Stimulated activated effector memory CD8-positive, alpha-beta T cell treated with anti-CD3 and anti-CD28 coated beads, Interleukin-12 subunit alpha, Interleukin-12 subunit beta, amount 100 ng/mL, for 72 hours (primary cell): ENCODE measurements at places on chromosomes 2 and 18.
A peak's percentile ranks its signal among the peaks of the same experiment; 100 is the strongest.

GRCh38 chr2:110149330-110150220, 34.0 kb upstream of the MALL start:
- DNase-seq, result no peak

DNA sequence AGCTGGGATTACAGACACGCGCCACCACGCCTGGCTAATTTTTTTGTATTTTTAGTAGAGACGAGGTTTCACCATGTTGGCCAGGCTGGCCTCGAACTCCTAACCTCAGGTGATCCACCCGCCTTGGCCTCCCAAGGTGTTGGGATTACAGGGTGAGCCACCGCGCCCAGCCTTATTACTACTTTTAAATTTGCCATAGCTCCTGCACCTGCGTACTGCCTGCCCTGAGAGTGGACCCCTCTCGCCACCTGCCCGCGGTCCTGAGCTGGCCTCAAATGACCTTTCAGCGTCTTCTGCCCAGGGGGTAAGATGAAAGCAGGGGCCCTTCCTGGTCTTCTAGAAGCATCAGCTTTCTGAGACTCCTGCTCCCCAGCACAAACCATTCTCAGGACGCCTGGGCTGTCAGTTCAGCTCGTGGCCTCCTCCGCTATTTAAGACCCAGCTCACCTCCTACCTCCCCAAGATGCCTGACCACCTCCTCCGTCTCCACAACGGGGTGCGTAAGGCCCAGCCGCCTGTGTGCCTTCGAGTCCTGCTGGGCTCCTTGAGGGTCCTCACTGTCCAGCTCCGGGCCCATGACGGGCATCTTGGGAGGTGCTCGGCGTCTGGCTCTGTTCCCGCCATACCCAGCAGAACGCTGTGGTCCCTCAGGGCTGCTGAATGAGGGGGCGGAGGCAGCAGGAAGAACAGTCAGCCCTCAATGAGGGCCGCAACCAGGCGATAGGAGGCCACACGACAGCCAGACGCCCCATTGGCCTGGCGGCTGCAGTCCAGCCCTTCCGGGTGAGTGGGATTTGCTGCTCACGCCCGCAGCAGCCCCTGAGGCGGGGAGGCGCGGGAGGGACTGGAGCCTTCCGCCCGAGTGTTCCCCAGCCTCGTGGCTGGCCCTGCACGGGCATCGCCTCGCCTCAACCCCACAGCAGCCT, 266.6 kb downstream of the TFCP2L1 start:
- DNase-seq, result peak; percentile 36

GRCh38 chr2:140891614-140892212, 1239.1 kb downstream of the LRP1B start:
- no peak for DNase-seq

- no peak for DNase-seq
Measured at GRCh38 chr2:168460571-168460970, 4.5 kb downstream of the CERS6 start.

- no peak for DNase-seq
Measured at GRCh38 chr2:224157655-224158054, 118.6 kb upstream of the SERPINE2 start.

DNA sequence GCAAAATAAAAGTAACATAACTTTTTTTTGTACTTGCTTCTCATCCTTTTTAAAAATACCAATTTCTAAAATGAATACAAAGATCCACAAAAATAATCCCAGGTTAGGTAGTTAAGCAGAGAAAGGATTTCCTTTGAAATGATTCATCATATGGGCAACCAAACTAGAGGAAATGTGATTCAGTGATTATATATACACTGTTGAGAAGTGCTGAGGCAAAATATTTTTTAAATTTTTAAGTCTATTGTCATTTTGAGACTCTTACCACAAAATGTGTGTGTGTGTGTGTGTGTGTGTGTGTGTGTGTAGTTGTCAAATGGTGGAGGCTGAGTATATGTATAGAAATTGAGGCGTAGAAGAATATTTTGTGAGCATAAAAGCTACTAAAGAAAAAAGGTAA, 1075.3 kb downstream of the LRP1B start:
- DNase-seq, result no peak

- DNase-seq, result no peak
Measured at GRCh38 chr2:113981404-113982134, 91.7 kb downstream of the ACTR3 start.

GRCh38 chr2:225097035-225097434, 54.8 kb upstream of the DOCK10 start:
- DNase-seq, result no peak

- no peak for DNase-seq
Measured at GRCh38 chr2:212328136-212328535, 210.5 kb downstream of the ERBB4 start.

DNA sequence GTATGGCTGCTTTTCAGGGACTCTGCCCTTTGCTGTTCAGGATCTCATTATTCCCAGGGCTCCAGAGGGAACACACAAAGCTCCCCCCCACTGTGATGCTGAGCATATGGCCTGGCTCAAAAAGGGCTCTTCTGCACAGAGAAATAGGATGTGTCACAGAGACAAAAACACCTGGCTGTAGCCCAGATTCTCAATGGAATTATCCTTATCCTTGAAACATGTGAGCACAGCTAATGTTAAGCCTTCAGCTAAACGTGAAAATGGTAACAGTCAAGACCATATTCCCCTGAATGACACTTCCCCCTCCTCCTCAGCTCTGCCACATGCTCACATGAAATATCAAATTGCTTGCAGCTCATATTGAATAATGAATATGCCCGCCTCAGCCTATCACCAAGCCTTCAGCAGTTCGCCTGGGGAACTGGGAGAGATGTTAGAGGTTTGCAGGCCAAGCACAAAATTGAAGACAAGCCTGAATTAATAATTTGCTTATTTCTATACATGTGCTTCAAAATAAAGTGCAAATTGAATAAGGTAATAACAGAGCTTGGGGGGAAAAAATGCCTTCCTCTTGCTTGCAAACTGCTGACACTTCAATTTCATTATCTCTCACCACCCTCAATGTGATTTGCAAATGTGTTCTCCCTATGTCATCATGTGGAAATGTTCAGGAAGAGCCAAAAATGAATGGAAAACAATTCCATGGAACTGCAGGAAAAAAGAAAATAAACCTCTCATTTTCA, 181.0 kb upstream of the HNRNPA3 start:
- no peak for DNase-seq

DNA sequence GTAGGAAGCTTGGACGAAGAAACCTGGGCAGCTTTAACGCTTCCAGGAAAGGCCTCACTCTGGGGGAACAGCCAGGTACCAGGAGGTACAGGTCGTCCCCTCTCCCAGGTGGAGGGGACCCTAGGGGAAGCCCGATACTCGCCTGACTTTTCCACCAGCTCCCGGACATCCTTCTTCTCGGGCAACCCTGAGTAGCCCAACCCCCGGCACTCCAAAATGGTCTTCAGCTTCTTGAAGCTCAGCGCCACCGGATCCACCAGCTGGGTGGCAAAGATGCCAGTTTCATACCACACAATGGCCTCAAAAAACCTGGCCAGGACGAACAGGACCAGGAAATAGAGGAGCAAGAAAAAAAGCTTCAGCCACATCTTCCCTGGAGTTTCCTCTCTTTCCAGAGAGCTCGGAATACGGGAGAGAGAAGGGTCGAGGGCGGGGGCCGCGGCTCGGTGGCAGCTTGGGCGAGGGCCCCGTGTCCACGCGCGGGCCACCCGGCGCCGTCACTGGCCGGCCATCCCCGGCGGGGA, 1.1 kb downstream of the RNF103 start:
- no peak for DNase-seq
